ENCODE measurements at places on chromosomes 12 and 14. TPM values are rescaled to one million over a fixed set of nuclear protein-coding genes. Genes with fewer than 3 reads are reported as not detected.

The CLEC2A gene
- not detected for total RNA-seq

The KRT6B gene
- total RNA-seq, result not detected

The AMHR2 gene
- total RNA-seq, result 0.18 TPM

The AREL1 gene
- total RNA-seq, result 34.3 TPM

GRCh38 chr14:52987042-52987441, 36.2 kb upstream of the FERMT2 start:
- DNase-seq, result no peak

The RASSF8 gene
- 39.1 TPM for total RNA-seq

The MANSC1 gene
- total RNA-seq, result 30.1 TPM

DNA sequence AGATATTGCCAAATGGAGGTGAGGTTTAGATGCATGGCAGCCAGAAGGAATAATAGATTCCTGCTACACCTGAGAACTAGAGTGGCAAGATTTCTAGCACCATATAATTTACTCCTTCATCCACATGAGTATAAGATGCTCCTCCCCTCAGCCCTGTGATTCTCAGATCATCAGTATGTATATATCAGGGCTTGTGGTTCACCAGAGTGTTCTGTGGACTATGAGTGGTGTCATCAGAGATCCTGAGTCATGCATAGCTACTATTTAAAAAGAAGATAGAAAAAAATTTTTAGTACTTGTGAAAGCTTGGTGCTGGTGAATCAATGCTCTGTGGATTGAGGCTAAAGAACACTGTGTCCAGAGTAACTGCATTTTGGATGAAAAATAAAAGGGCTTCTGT, 285.9 kb downstream of the BMP4 start:
- no peak for DNase-seq

Measured in left lung (tissue), 14 donors.